ENCODE measurements at places on chromosomes 11 and 22. TPM values are rescaled to one million over a fixed set of nuclear protein-coding genes. Genes with fewer than 3 reads are reported as not detected.

- DNase-seq: no peak
Measured at GRCh38 chr11:132231656-132232347, 861.4 kb downstream of the NTM start.

Gene CLDN5
- 5.7 TPM for total RNA-seq

Gene OR52I2
- total RNA-seq: not detected

Gene SLC22A12
- 0.80 TPM for total RNA-seq

Gene GAB4
- not detected for total RNA-seq

- no peak for DNase-seq
Measured at GRCh38 chr22:40487663-40488249, 117.4 kb downstream of the SGSM3 start.

DNA sequence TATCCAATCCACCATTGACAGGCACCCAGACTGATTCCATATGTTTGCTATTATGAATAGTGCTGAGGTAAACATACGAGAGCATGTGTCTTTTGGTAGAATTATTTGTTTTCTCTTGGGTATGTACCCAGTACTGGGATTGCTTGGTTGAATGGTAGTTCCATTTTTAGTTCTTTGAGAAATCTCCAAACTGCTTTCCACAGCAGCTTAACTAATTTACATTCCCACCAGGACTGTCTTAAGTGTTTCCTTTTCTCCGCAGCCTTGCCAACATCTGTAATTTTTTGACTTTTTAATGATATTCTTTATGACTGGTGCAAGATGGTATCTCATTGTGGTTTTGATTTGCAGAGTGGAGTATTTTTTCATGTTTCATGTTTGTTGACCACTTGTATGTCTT, 8.3 kb downstream of the FDX1 start:
- DNase-seq: no peak

DNA sequence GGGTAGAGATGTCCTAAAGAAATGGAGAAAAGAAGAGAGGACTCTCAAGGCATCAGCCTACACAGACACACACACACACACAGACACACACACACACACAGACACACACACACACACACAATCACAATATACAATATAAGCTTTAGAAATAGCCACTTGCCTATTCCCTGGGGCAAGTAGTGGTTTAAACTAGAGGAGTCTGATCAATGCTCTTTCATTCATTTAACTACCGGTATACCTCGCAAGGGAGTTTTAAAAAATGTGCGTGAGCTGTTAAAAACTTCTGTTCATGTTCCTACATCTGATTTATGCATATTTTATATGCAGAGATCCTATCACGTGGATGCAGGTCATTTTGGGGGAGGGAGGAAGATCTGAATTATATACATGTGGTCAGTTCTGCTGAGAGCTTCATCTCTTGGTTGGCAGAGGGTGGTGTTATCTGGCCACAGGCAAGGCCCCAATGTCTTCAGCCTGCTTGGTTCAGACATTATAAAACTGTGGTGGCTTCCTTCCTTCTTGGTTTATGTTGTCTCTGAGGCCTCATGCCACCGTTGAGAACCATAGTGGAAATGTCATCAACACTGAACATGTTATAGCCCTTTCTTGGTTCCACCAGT, 56.6 kb downstream of the SYT13 start:
- DNase-seq: no peak

DNA sequence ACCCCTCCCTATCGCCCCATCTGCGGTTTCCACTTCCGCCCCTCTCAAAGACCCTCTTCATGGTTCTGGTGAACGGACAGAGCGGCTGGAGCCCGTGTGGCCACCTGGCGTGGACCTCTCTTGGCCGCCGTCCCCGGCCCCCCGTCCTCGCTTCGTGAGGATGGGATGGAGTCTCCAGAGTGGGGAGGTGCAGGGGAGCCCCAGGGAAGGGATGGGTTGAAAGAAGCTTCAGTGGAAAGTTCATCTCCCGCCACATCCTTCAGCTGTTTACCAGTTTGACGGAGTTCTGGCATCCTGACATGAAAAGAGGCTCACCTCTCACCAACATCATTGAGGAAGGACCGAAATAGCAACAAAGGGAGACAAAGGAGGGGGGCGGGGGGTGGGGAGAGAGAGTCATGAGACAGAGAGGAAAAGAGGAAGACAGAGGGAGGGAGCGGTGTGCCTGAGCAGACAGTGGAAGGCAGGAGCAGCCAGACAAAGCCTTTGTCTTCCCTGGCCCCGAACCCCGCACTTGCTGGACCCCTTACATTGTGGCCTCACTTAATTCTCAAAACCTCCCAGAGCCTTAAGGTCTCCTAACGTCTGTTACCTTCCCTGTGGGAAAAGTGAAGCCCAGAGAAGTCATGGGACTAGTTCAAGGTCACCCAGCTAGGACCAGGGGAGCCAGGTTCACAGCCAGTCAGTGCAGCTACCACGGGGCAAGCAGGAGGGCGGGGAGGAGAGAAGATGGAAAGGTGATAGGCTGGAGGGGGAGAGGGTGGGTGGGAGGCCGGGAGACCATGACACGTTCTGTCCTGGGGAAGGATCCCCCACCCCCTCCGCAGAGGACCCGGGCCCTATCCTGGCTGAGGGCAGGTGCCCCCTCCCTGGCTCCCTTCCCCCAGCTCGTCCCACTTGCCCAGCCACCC, 54.9 kb downstream of the CD6 start:
- DNase-seq: no peak

Gene OR5A1
- total RNA-seq: not detected

DNA sequence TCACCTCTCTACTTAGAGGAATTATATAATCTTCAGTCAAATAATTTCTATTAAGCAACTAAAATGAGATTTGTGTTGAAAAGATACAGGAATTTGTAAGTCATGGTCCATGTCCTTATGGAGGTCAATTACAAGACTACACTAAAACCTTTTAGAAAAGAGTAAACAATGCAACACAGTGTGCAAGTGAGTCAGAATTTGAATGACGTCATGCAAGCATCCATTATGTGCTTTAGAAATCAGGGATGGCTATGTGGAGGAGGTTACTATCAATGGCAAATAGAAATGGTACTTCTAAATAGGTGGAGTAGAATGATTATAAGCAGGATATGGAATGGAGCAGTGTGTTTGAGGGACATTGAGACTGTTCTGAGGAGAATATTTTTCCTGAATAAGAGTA, 16.6 kb downstream of the OR10D3 start:
- DNase-seq: no peak

DNA sequence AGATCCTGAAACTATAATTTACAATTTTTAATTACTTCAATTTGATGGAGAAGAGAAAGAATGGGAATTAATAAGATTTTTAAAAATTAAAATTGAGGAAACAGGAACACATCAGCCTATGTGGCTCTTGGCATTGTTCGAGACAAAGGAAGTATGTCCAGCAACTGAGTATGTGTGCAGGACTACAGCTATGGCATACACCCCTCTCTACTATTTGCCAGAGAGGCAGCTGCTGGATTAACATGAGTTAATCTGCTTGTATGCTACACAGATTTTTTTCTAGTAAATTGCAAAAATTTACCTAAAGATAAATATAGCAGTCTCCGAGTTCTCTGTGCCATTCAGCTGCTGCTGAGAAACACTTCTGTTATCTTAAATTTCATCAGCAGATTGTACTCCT, 70.6 kb downstream of the PHF21A start:
- DNase-seq: no peak

Gene AIFM3
- 1.4 TPM for total RNA-seq

GRCh38 chr11:29482510-29482909, 534.3 kb downstream of the KCNA4 start:
- no peak for DNase-seq

Gene SLC1A2
- total RNA-seq: 21.7 TPM

DNA sequence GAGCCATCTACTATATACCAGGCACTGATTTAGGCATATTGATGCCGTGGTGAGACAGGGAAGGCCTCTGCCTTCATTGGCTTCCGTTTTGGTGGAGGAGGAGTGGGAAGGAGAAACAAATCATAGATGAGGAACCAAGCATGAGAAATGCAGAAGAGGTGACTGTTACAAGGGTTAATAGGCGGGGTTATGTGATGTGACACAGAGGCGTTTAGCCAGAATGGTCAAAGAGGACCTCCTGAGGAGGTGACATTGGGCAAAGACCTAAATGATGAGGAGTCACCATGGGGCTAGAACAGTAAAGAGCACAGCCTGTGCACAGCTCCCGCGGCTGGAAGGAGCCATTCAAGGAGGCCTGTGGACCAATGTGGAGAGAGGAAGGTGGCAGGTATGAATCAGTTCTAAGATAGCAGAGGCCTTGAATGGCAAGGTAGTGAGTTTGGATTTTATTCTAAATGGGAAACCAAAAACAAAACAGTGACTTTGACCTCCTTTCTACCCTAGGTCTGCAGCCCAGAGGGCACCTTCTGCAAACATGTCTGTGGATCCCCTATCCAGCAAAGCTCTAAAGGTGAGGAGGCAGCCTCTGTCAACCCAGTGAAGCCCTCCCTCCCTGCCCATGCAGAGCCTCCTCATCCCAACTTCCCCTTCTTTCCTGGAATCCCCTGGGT, 11.7 kb downstream of the MAFF start:
- no peak for DNase-seq

DNA sequence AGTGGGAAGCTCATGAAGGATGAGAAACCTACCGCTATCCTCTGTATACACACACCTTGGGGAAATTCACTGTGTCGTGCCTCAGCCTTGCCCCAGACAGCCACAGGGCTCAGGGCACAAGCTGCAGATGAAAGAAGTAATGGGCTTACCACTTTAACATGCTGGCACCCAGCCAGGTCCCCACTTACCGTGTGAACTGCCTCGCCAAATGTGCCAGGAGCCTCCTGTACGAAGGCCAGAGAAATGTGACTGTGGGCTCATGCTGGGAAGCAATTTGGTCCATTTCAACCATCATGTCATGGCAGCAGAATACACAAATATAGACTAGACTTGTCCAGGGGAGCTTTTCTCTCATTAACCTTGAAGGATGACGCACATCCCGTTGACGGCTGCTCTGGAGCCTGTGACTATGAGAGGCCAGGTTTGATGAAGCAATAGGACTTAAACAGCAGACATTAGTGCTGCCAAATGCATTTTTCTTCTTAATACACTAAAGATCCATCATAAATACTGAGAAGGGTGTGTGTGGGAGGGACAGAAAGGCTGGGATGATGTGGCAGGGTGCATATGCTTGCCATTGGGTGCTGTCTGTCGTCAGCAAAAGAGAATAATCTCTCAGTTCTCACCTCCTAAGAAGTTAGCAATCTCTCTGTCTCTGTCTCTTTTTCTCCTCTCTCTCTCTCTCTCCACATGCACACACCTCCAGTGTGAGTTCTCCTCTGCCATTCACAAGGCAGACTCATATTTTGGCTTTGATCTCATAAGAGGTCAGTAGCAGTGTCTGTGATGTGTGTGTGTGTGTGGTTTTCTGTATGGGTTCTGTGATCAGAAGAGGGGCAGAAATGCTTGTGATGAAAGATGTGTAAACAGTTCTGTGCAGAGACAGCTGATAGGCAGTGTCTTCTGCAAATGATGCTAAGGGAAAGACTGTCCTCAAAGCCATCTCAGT, 142.4 kb downstream of the KIRREL3 start:
- DNase-seq: no peak

- no peak for DNase-seq
Measured at GRCh38 chr11:129732941-129733340, 82.7 kb upstream of the TMEM45B start.

Gene GNAZ
- 1.5 TPM for total RNA-seq
